Right ventricle myocardium inferior (tissue), 1 donor: ENCODE measurements at places on chromosomes 4 and X.

DNA sequence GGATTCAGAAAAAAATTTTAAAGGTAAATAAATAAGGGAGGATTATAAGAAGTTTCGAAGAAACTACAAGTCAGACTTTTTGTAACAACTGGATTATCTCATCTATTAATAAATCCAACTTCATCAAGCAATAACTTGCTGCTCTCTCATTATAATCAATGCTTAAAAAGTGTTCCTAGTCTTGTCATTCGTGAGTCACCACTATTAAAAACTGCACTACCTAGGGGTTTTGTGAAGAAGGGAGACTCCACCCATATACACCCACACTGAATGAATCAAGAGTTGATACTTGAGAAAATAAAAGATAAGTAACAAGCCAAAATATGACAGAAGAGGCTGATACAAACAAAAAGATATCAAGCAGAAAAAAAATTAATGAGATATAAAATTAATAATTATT, 360.5 kb downstream of the ZNF674 start:
- no peak for DNase-seq

DNA sequence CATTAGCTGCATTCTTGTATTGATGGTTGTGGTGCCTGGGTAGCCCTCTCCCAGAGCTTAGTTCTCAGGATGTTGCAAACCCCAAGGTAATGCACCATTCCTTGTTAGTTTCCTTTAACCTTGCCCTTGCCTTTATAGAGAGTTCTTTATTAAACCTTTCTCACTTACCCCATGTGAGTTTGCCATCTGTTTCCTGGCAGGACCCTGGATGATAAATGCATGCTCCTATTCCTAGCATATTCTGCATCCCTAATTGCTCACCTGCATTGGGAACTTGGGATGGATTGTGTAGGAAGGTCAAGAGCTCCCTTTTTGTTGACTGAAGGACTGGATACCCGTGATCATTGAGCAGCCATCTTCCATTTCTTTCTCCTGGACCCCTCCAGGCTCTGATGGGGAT, 59.9 kb upstream of the AP1S2 start:
- DNase-seq: no peak

GRCh38 chr4:133131829-133132460, 17.1 kb upstream of the PCDH10 start:
- no peak for DNase-seq

DNA sequence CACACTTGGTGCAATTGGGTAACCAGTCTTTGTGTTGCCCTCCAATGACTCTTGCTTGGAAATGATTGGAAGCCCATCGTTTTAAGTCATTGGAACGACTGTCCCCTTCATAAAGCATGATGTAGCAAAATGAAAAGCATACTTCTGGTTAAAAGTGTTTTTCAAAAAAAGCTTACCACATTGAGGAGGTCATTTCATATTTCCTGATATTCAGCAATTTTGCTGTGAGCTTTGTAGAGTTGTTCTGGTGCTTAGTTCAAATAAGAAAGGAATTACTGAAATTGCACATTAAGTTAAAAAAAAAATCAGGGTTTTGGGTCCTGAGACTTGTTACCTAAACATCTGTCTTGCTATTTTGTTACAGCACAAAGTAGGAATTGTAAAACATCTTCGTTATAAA, 51.8 kb downstream of the TBL1X start:
- DNase-seq: no peak

DNA sequence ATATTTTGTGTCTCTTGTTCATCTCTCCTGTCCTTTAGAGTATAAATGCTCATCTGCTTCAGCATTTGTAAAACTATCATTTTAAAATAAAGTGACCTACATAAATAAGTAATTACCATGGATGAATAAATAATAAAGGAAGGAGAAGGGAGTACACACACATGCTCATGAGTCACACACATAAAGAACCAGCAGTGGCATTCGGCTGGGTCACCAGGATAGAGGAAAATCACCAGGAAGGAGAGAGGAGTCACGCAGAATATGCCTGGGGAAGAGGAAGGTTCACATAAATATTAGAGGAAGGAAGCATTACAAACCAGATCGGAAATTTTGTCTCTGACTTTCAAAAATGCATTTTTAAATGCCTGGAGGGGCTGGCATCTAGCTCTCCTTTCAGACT, 38.5 kb upstream of the MED14 start:
- no peak for DNase-seq

DNA sequence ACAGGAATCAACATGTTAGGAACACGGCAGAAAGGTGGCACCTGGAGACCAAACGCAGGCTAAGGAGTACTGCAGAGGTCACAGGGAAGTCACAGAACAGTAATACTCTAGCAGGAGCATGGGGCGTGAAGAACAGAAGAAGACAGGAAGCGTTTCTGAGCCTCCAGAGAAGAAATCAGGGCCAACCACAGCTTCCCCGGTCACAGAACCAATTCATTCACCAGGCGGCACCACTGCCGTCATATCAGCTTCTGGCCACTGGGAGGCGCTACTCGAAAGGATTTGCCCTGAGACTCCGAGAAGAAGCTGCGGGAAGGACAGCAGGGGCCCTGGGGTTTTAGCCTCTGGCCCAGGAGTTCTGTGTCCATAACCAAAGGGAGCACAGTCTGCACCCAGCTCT, 78.0 kb upstream of the DRD5 start:
- DNase-seq: no peak

DNA sequence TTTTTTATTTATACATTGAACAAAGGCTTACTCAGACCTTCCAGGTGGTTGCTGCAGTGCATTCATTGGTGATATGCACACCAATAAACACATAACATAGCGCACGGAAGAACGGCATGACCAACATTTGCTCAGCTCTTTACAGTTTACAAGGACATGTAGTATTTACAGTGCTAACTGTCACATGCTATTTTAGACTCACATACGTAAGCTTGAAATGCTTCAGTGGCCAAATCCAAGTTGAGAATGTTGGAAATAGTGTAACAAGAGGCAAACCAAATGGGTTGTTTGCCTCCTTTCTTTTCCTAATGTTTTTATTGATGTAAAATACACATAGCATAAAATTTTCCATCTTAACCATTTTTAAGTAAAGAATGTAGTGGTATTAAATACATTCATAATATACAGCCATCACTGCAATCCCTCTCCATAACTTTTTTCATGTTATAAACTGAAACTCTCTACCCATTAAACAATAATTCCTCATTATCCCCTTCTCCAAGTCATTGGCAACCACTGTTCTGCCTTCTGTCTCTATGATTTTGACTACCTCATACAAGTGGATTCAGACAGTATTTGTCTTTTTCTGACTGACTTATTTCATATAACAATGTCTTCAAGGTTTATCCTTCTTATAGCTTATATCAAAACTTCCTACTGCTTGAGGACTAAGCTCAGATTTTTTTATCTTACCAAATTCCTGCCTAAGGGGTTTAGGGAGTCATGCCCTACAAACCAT, 1722.9 kb upstream of the AGA start:
- DNase-seq: no peak

GRCh38 chrX:66677430-66677829, 38.6 kb upstream of the EDA2R start:
- no peak for DNase-seq

GRCh38 chr4:76644831-76645485, 209.9 kb downstream of the SHROOM3 start:
- DNase-seq: no peak

DNA sequence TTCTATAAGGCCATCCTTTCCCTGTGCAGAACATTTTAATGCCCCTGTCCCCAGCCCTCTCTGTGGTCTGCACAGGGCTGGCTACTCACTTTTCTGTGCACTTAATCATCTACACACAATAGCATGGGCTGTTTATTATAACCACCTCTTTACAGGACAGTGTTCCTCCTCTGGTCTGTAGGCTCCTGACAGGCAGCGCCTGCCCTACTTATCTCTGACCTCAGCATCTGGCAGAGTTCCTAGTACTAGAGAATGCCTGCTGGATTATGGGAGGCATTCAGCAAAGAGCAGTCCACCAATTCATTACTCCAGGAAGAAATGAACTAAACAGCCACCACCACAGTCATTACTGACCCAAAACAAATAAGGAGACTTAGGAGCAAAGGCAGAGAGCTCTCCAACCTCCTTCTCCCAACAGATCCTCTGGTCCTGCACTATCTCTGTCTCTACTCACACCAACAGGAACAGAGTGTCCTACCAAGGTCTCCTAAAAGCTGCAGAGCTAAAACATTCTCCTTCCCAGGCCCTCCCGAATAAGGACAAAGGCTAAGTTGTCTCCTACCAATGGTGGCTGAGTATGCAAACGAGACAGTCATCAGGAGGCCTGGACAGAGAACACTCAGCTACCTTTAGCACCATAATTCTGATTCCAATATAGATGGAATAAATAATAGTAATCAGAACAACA, 279.2 kb downstream of the QDPR start:
- no peak for DNase-seq

- no peak for DNase-seq
Observed at GRCh38 chr4:186079694-186080093, 10.7 kb downstream of the TLR3 start.

DNA sequence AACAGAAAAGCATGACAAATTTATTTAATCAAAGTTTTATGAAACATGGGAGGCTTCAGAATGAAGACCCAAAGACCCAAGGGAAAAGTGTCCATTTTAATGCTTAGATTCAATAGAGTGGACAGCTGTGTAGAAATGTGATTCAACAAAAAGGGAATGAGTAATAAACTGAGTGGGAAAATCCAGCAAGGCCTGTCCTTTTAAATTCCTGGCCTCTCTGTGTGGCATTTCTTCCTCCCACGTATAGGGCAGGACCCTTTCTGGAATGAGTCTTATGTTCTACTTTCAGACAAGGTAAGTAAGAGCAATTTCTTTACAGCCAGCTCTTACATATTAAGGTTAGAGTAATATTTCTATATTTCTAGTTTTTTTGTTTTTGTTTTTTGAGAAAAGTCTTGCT, 14.5 kb downstream of the AASDH start:
- no peak for DNase-seq

DNA sequence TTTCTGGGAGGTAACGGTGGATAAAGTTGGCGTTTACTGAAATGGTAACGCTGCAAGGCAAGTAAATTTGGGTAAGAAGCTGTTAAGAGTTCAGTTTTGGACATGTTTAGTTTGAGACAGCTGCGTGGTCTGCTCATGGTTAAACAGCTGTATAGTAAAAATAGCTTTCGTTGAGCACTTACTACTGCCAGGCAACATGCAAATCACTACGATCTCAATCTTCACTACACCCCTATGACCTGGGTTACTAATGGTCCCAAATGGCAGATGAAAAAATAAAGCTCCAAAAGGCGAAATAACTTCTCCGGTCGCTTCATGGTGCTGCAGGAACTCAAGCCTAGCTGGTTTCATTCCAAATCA, 22.2 kb downstream of the FABP2 start:
- no peak for DNase-seq

DNA sequence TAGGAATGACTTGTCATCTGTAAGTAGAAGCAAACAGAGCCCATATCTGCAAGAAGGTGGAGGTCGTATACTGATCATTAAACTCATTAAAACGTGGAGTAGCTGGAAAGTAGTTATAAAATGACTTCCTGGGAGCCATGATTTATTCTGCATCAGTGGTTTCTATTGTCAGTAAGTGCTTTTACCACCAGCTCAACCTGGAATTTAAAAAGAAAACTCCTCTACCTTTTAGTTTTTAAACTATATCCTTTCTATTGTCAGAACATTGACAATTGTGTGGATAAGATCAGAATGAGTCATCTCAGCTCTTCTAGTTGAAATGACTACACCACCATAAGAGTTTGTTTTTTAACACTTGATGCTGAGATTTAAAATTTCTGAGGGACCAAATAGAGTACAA, 651.2 kb upstream of the GALNT7 start:
- DNase-seq: no peak
